ENCODE measurements at places on chromosomes 5 and 9.

DNA sequence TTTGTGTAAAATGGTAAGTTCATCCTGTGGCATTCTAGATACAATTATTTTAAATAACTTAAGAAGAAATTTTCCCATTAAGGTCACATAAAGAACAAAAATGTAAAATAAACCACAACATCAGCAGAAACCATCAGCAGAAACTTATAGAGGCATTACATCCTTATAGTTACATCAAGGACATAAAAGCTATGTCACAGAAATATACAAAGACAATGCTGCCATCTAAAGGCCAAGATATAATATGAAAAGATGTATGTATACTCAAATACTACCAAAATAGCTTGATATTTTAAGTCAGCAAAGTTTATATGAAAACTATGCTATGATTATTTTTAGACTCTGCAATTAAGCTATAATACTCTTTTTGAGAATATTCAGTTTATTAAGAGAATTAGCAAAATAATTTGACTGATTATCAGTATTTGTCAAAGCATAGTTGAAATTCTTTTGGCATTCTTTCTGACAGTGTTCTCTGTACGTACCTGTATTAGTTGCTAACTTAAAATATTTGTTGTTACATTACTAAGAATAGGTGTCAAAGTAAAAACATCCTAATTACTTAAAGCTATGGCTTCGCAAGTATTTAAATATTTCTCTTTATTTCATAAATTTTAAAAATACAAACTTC lies 36.2 kb downstream of the FBXL17 start:
- DNase-seq, result no peak

- no peak for DNase-seq
Measured at GRCh38 chr9:18502546-18502945, 28.6 kb downstream of the ADAMTSL1 start.

DNA sequence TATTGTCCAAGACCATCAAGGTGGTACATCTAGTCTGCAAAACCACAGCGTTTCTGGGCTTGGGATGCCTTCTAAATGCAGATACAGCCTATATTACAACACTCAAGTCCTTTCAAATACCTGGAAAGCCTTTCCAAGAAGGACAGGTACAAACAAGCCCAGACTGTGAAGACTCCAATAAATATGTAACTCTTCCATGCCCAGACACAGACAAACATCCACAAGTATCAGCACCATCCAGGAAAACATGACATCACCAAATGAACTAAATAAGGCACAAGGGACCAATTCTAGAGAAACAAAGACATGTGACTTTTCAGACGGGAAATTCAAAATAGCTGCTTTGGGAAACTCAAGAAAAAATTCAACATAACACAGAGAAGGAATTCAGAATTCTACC lies 152.7 kb upstream of the POC5 start:
- DNase-seq, result no peak

- DNase-seq, result no peak
Measured at GRCh38 chr5:149217803-149218155, 53.9 kb upstream of the AFAP1L1 start.

GRCh38 chr5:82320966-82321365 lies 42.8 kb upstream of the RPS23 start:
- DNase-seq, result no peak

DNA sequence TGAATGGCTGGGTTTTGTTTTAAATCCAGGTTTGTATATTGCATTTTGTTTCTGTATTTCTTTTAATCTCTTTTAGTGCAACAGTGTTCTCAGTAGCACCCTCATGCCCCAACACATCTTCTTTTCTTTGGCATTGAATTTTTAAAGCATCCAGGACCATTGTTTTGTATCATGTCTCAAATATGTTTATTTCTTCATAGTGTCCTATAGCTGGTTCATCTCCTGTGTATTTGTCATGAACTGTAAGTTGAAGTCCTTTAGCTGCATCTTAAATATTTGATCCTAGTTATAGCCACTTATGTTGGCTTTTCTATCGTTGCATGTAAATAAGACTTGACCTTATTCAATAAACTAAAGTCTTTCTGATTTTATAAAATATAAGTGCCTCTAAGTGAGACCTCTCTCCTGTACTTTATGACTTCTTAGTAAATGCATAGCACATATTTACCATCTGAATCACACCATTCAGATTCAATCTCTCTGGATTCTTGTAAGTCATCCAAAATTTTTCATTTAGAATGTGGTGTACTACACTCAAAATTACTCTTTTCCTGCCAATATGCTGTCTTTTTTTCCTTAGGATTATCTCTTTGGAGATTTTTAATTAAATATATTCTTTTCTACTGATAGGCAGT lies 21.0 kb upstream of the ERCC6L2 start:
- DNase-seq, result no peak

GRCh38 chr5:42876375-42876844 lies 64.7 kb upstream of the SELENOP start:
- DNase-seq, result no peak

- DNase-seq, result no peak
Measured at GRCh38 chr5:169341556-169341955, 40.6 kb upstream of the SLIT3 start.
